ENCODE measurements at places on chromosomes 12 and 14. TPM values are rescaled to one million over a fixed set of nuclear protein-coding genes. Genes with fewer than 3 reads are reported as not detected.

GRCh38 chr12:25959071-25959961 is 834 bp downstream of the RASSF8 start:
- peak; percentile 52 for DNase-seq

The HPD gene
- not detected for polyA plus RNA-seq

DNA sequence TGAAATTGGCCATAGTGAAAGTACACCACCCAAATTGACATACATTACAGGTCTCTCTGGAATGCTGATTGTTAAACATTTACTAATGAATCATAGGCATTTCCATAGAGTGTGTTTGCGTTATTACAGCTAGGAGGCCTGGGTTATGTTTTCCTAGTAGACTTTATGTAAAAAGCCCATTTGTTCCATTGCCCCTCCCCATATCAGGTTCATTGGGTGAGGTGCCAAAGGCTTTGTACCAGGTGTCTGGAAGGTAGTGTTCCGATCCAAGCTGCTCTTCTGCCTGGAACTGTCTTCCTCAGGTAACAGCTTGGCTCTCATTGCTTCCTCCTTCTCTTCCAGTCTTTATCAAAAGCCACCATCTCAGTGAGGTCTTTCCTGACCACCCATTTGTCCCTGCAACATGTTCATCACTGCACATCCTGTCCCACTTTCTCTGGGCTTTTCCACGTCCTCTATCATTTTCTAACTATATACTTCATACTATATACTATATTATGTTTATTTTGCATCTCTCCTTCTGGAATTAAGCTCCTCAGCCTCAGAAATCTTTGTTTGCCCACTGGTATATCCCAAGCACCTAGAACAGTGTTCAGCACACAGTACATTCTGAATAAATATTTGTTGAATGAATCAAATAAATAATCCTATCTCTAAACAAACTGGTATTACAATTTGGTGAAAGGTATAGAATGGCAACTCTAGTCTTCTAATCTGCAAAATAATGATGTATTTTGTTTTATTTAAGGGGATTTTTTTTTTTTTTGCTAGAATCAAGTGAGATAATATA is 252.3 kb downstream of the KTN1 start:
- DNase-seq, result no peak

The TMPRSS12 gene
- not detected for polyA plus RNA-seq

The PLBD1 gene
- 0.38 TPM for polyA plus RNA-seq

DNA sequence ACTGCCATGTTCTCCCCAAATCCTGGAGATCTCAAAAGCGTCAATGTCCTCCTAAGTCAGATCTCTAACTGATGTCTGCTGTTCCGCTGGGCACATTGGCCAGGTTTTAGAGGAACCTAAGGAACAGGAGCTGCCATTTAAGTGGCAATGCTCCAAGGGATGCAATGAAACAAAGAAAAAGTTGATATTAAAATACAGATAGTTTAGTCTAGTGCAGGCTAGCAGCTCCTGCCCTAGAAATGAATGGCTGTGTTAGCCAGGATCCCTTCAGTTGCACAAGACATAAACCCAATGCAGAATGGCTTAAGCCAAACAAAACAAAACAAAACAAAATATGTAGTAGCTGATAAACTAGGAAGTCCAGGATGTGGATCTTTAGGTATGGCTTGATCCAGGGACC is 144.1 kb downstream of the HMGA2 start:
- no peak for DNase-seq

The ETFBKMT gene
- 0.94 TPM for polyA plus RNA-seq

The TMEM253 gene
- 0.75 TPM for polyA plus RNA-seq

DNA sequence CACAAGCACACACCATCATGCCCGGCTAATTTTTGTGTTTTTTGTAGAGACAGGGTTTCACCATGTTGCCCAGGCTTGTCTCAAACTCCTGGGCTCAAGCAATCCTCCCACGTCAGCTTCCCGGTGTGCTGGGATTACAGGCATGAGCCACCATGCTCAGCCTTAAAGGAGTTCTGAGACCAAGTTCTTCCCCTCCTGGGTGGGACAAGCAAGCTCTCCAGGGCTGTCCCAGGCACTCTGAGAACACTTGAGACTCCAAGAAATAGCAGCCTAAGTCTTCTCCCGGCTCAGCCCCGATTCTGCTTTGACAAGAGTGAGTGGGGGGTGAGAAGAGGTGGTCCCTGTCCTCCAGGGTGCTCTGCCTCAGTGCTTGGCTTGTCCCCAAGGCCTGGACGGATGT is 86.4 kb downstream of the STAB2 start:
- DNase-seq, result no peak

The RHEBL1 gene
- 1.3 TPM for polyA plus RNA-seq

GRCh38 chr12:52630599-52631200 is 12.3 kb upstream of the KRT73 start:
- no peak for DNase-seq

DNA sequence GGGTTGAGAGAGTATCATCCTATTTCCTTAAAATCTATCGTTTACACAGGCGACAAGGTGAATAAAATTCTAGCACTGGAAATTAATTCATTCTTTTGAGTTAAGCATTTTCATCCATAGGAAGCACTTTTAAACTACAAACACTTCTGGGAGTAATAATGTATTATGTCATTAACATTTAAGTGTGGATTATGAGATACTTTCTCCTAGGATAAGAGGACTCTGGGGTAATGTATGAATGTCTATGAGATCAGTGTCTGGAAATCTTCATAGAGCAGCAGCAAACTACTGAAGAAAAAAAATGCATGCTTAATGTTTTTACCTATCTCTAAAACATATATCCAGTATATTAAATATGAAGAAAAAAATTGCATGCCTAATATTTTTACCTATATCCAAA is 86.9 kb downstream of the EPS8 start:
- no peak for DNase-seq

The MIP gene
- 0.12 TPM for polyA plus RNA-seq

GRCh38 chr12:20798554-20798953 is 12.0 kb upstream of the SLCO1B3 start:
- DNase-seq, result no peak

- no peak for DNase-seq
Measured at GRCh38 chr14:30299915-30300314, 259.0 kb upstream of the G2E3 start.

The YARS2 gene
- polyA plus RNA-seq, result 19.0 TPM

- DNase-seq, result no peak
Measured at GRCh38 chr12:461425-461824, 1.7 kb downstream of the B4GALNT3 start.

The CCDC197 gene
- not detected for polyA plus RNA-seq

The LRRC10 gene
- polyA plus RNA-seq, result not detected

DNA sequence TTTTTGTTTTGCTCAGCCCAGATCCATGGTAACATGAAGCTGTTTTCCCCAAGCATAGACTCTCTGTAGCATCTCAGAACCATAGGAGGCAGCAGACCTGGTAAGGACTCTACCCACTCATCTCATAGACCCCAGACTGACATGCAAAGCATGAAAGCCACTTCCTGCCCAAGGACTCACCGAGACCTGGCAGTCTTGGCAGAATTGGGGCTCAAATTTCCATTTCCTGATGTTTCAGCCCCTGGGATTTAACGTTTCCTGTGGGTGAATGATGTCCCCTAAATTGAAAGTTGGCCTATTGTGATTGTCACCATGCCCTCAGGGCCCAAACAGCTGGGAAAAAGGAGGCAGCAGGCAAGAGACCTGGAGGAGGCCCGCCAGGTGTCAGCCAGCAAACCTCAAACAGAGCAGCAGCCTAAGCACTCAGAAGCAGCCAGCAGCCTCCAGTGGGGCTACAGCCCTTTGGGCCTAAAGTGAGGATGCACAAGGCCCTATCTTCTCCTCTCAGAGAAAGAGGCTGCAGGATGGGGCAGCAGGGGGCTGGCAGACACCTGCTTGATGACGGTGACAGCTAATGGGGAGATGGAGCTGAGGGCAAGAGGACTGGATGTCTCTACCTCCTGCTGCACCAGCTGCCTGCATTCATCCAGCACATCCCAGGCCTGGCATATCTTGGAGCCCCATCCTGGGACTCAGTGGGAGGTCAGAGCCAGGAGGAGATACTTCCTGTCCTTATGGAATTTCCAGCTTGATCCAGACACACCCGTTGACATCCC is 8.5 kb downstream of the KRT85 start:
- no peak for DNase-seq
